ENCODE measurements at places on chromosomes 12 and 14.

- DNase-seq, result no peak
Observed at GRCh38 chr14:103125098-103126070, 2.1 kb downstream of the TNFAIP2 start.

DNA sequence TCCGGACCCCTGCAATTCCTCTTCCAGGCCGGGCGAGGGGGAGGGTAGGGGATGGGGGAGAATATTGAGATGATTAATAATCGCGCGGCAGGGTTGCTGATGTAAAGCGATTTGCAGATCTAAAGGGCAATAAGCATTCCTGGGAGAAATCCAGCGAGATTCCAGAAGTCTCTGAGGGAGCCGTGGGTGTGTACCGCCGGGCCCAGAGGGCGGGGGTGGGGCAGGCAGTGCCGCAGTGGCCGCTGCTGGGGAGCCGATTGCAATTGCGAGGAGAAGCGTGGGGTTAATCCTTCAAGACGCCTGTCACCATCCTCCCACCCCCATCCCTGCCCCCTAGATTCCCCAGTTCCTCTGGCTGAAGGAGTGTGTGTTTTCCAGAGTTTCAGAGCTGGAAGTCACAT lies 16.4 kb downstream of the FOS start:
- peak; percentile 50 for DNase-seq

DNA sequence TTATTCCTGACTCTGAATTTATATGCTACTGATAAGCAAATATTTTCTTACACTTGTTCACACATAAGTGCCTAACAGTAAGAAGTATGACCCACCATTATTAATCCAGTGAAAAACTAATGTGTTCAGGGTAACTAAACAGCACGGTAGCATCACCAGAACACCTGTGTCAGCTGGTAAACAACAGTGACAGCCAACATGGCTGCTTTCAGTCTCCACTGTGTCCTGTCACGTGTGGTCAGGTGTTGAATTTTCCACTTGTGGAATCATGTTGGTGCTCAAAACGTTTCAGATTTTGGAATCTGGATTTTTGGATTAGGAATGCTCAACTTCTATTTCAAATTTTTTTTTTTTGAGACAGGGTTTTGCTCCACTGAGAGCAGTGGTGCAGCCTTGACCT lies 14.3 kb upstream of the ATP23 start:
- DNase-seq, result no peak

DNA sequence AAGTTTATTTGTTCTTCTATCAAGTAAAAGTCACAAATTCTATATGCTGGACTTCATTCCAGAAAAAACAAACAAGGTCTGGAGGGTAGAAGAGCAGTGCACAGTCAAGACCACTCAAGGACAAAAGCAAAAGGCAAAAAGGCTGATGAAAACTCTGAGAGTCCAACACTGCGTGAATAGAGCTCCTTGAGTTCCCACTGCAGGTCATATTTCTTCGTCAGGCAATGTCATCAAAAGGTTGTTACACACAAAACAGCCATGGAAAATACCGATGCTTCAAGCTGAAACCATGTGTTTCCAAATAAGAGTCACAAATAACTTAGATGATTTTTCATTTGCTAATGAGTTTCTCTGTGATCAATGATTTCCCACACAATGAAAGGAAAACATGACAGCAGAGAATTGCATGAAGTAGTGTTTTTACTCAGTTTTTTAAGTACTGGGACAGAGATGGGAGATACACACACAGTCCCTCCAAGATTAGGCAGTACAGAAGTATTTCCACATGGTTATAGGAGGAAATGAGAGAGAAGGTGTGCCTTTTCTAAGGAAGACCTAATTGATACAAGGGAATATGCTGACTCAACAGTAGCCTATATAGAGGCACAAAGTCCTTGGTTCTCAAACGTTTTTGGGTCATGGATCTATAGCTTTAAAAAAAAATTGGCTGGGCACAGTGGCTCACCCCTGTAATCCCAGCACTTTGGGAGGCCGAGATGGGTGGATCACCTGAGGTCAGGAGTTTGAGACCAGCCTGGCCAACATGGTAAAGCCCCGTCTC lies 177.7 kb downstream of the MED13L start:
- DNase-seq, result no peak

DNA sequence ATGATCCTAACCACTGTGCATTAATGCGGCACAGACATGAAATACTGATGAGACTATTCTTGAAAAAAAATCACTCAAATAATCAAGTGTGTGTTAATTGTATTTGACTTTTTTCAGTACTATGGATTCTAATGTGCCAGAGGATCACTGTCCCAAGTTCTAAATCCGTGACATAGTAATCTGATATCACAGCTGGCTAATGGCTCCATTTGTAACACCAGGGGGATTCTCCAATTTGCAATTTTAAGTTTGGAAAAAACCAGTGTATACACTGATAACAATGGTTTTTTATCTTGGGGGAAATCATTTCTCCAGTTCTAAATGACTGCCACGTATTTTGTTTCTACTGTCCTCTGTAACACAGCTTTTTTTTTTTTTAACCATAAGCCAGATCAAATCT lies 33.0 kb downstream of the MPHOSPH9 start:
- DNase-seq, result no peak

DNA sequence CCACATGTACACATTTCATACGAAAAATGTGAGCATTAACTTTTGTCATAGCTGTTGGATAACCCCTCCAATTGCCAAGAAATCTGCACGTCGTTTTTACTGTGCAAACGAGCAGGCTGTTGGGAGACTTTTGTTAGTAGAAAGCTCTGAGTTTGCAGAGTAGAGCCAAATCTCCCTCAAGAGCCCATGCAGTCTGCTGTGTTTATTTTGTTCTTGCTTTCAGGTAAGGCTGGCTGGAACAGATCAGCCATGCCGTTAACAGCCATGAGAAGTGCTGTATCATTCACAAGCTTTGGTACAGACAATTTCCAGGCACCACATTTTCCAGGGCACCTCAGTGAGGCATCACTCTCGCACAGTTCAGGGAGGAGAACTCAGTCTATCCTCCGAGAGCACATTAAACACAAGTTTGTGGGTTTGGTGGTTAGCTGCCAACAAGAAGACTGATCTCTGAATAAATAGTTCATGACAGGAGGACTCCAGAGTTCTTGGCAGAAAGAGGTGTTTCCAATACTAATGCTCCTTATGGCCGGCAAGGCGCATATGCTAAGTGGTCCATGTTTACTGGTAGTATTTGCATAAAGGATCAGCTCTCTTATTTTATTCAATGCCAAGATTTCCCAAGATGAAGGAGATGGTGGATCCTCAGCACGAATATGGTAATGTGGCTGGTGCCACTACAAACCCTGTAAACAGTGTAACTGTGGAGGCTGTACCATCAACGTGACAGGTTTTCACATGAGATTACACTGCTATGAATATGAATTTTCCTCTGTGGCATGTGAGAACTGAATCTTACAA lies 30.3 kb upstream of the PELI2 start:
- no peak for DNase-seq

- DNase-seq, result no peak
Observed at GRCh38 chr12:59632408-59632807, 36.6 kb downstream of the SLC16A7 start.

GRCh38 chr12:106074706-106075392 lies 63.9 kb downstream of the NUAK1 start:
- DNase-seq, result no peak

DNA sequence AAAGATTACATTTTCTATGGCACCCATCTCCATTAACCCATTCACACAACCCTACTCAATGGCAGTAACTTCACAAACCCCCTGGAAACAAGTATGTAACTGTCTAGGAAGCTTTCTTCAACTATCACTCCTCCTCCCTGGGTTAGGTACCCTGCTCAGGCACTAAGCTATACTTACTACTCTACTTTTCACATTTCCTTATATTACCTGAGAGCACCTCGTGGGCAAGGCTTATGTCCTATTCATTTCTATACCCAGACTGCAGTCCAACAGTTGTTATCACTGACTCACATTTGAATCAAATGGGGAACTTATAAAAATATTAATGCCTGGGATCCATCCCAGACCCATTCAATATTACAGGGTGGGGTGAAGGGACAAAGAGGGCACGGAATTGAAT lies 4.6 kb downstream of the PAWR start:
- DNase-seq, result no peak

- DNase-seq, result no peak
Observed at GRCh38 chr12:108724054-108724889, 7.0 kb downstream of the CORO1C start.

- no peak for DNase-seq
Observed at GRCh38 chr12:42617622-42618021, 28.1 kb upstream of the PRICKLE1 start.

DNA sequence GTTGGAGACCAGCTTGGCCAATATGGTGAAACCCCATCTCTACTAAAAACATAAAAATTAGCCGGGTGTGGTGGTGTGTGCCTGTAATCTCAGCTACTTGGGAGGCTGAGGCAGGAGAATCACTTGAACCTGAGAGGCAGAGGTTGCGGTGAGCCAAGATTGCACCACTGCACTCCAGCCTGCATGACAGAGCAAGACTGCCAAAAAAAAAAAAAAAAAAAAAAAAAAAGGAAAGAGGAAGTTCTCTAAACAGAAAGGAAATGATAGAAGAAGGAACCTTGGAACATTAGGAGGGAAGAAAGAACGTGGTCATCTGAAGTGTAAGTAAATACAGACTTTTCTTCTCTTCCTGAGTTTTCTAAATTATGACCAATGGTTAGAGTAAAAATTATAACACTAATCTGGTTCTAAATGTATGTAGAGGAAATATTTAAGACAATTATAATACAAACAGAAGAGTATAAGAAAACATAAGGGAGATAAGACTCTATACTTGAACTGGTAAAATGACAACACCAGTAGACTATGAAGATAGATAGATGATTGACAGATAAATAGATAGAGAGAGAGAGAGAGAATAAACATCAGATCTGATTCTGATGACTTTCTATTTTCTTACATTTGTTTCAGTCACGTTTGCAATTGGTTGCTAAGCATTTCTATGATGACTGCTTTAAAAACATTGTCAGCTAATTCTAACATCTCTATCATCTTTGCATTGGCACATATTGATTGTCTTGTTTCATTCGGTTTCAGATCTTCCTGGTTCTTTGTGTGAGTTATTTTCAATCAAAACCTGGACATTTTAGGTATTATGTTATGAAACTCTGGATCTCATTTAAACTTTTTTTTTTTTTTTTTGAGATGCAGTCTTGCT lies 12.9 kb upstream of the CORO1C start:
- no peak for DNase-seq

DNA sequence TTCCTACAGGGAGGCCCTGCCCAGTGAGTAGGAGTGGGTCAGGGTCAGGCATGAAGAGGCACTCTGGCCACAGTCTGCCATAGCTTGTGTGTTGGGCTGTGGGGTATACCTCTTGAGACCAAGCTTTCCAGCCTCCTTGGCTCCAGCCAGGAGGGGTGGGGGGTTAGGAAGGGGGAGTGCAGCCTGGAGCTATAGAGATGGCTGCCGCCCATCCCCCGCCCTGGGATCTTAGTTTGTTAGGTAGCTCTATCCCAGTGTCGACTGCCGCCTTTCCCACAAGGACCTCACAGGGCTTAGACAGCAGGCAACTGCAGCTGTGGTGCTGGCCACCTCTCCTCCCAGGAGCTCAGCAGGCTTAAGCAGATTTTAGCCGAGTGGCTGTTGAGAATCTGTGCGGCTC lies 216.4 kb downstream of the PLCZ1 start:
- no peak for DNase-seq

- DNase-seq, result no peak
Observed at GRCh38 chr14:87067591-87067990, 925.4 kb downstream of the GALC start.

DNA sequence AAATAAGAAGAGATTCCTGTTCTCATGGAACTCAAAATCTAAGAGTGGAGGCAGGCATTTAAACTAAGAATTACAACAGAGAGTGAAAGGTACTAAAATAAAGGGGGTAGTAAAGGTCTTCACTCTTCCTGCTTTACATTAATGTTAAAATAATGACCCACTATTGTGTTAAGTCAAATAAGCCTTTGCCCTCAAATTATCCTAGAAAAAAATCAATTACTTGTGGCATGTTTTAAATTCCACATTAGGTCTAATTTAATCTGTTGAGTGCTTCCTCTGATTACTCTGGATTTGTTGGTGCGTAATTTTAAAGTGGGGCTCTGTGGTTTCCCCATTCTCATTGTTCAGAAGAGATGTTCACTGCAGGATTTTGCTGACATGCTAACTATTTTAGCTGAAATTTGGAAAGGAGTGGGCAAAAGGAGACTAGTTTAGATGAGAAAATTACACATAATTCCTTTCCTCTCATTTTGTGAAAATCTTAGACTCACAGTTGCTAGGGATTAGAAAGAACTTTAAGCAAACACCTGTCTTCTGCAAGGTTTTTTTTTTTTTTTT lies 35.5 kb downstream of the BTG1 start:
- DNase-seq, result no peak

GRCh38 chr12:32120419-32120818 lies 13.8 kb downstream of the BICD1 start:
- DNase-seq, result no peak

- DNase-seq, result no peak
Observed at GRCh38 chr12:124294780-124295341, at the start of gene RFLNA. Gene RFLNA, plus strand, starts transcription at chr12:124295093. Its CDS starts 337 bp downstream, at chr12:124295430.

GRCh38 chr12:95634622-95635621 lies 83.6 kb upstream of the USP44 start:
- DNase-seq, result no peak

GRCh38 chr12:108307006-108307405 lies 32.1 kb downstream of the CMKLR1 start:
- DNase-seq, result no peak

- DNase-seq, result peak; percentile 54
Observed at GRCh38 chr14:102985665-102986064, 63.2 kb downstream of the AMN start.

DNA sequence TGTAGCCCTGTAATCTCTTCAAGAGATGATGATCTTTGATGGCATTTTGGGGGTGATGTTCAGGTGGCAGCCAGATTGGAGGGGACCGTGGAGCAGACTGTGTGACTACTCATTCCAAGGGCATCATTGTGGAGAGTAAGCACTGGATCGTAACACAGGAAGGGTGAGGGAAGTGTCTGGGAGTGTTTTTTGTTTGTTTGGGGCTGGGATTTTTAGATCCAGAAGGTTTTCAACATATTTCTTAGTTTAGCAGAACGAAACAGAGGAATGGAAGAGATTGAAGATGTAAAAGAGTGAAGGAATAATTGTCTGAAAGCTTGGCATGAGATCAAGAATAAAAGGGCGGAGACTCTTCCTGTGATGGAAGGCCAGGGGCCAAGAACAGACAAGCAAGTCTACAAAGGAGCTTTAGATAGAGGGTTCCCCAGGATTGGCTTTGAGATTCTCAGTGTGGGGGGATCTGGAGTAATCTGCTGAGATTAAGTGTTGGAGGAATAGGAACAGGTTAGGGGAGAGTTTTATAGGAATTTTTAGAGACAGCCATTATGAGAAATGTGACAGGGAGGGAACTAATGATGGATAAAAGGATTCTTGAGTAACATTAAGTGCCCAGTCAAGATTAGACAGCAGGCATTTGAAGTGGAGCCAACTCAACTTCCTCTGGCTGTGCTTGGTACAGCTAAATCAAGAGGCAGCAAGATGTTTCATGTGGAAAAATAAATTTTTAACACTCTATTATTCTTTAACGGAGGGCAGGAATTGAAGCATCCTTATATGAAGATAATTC lies 79.7 kb upstream of the REP15 start:
- DNase-seq, result no peak

- no peak for DNase-seq
Observed at GRCh38 chr12:96150442-96150841, 43.7 kb upstream of the ELK3 start.
